ENCODE measurements at places on chromosomes 13 and 19.

DNA sequence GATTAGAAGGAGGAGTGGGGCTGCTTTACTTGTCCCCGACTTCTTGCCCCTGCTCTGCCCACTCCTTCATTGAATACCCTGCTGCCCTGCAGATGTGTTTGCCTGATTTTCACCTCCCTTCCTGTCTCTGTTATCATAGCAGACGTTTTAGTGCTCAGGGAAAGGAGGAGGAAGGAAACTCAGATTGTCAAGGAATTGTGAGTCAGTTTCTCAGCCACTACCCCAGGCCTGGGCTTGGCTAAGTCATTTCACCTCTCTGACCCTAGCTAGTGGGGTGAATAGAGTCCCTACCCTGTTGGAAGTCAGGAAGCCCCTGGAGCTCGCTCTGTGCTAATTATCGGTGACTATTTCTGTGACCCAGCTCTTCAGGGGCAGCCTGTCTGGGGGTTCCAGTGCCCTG lies 3.9 kb downstream of the BCKDHA start:
- no peak for DNase-seq

DNA sequence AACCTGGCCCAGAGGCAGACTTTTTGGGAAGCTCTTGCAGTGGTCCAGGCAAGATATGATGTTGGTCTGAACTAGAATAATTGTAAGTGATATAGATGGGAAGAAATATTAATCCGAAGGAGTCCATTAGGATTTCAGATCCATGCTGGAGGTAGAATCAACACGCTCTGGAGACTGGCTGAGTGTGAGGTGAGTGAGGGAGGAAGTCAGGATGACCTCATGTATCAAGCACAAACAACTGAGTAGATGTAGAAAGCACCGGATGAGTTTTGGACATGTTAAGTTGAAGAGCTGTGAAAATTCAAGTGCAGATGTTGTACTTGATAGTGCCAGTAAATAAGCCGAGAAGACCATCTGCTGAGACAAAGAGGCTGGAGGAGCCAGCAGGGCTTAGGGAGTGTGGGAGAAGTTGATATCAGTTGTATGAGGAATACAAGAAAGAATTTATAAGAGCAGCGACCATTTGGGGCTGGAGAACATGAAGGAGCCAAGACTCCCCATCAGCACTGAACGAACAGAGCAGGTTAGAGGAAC lies 5.3 kb upstream of the CNMD start:
- DNase-seq: no peak

- no peak for DNase-seq
Observed at GRCh38 chr19:49997709-49998108, 27.5 kb downstream of the VRK3 start.

DNA sequence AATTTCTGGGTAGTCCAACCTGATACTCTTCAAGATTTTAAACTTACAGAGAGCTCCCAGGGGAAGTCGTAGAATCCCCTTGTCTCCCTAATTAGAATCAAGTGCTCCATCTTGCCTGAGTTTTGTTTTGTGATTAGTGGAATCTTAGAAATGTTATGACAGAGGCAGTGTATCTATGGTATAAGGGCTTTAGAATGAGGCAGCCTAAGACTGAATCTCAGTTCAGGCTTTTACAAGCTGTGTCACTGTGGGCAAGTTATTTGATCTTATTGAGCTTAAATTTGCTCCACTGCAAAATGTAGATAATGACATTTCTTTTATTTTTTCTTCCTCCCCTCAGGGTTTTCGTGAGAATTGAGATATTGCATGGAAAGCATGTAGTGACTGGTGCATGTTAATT lies 215.5 kb downstream of the POSTN start:
- no peak for DNase-seq

DNA sequence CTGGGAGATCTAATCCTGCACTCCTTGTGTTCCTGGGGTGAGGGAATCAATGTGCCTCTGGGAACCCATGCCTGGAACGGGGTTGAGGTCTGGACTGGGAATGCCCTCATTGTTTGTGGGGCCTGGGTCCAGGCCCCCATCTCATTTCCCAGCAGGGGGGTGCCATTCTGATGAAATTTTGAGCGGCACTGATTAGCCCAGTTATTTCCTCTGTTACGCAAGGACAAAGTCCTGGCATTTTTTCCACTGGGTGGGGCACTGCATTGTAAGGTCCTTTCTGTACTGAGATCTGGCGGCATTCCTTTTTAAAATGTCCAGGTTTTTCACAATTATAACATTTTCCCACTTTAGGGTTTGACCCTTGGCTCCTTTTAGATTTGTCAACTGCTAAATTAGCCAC lies 14.8 kb downstream of the FPR3 start:
- DNase-seq: no peak

GRCh38 chr13:24272452-24273161 lies 36.8 kb upstream of the C1QTNF9 start:
- no peak for DNase-seq

GRCh38 chr19:9406798-9407352 lies 28.5 kb downstream of the ZNF266 start:
- no peak for DNase-seq

GRCh38 chr19:11148001-11148400 lies 7.6 kb downstream of the SPC24 start:
- no peak for DNase-seq

DNA sequence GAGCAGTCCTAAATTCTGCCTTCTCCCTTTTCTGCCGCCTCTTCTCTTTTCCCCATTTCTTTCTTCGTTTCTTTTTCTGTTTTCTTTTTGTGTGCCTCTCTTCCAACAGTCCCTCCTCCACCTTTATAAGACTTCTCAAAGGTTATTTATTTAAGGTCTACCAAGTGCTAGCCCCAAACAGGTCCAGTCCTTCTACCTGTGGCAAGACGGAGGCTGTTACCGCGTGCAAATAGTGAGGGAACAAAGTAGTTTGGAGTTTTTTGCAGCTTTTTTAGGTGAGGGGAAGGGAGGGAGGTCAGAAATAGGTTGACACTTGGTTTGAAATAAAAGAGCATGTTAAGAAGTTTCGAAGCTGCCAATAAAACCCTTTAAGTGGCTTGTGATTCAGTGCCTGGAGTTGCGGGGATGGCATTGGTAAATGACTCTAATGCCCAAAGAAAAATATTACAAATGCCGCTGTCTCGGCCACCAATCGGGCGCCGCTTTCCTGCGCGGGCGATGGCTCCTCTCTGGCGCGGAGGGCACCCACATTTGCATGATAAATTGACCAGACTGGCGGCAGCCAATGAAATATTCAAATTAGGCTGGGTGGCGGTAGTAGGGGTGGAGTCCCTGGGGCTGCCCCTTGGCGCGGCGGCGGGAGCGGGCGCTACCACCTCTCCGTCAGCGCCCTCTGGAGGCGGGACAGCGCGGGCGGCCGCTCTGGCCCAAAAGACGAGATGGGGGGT lies 7.5 kb upstream of the TSHZ3 start:
- peak; percentile 27 for DNase-seq

- DNase-seq: no peak
Observed at GRCh38 chr13:114093118-114093517, 39.3 kb downstream of the RASA3 start.

DNA sequence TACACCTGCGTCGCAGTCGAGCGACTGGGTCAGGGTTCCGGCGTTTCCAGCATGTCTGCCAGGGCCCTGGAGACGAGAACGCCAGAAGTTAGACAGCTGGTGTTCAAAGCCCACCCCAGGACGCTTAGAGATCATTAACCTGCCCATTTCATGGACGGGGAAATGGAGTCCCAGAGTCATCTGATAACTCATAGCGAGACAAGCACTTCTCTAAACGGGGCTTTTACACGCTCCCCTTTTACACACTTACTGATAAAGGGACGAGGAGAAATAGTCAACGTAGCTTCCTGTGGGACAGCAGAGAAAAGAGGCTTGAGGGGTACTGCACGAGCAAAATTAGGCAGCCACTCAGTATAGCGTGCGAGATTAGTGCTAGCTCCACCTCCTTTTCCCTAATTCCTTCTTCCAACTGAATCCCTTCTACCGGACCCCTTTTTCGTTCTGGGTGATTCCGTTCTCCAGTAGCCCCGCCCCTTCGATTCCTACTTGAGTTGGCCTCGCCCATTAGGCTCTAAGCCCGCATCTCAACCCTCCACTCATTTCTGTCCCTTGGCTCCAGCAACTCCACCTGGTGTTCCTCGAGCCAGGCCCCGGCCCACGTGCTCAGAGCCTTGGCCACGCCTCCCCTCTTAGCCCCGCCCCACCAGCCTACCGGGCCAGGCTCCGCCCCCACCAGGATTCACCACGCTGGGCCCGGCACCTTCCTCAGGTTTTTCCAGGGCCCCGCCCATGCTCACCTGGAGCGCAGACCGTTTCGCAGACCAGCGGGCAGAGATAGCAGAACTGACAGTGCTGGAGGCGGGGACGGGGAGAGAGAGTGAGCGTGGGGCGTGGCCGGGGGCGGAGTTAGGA lies 3.7 kb downstream of the HRC start:
- no peak for DNase-seq

GRCh38 chr19:8310342-8311055 lies 2.3 kb upstream of the CD320 start:
- no peak for DNase-seq

GRCh38 chr19:8866344-8866743 lies 34.2 kb downstream of the MBD3L1 start:
- no peak for DNase-seq

- DNase-seq: peak; percentile 25
Observed at GRCh38 chr19:39765091-39766076, 13.3 kb upstream of the LEUTX start.

- no peak for DNase-seq
Observed at GRCh38 chr13:65499256-65499655, 1730.9 kb downstream of the PCDH9 start.

GRCh38 chr13:34428911-34429310 lies 513.2 kb upstream of the NBEA start:
- DNase-seq: no peak

DNA sequence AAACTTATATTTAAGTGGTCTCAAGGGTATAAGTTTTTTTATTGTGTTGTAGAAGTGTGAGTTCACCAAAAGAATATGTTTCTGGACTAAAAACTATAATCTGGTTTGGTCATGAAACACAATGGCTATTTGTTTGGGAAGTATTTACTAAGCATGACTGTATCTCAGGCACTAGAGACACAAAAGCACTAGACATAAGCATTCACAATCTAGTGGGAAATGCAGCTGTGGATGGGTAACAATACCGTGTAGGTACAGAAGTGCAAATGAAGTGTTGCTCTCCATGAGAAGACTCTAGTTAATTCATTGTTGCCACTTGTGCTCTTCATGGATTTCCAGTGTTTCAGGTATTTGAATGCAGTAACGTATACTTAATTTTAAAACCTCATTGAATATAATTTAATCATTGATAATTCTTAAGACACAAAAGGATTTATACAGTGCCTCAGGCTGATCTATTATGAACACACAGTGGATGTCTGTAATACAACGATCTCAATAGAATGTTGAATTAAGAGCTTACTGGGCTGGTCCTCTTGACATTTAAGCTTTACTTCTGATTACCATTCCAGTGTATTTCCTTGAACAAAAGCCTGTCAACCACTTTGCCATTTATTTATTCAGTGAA lies 50.9 kb downstream of the TPT1 start:
- DNase-seq: no peak

DNA sequence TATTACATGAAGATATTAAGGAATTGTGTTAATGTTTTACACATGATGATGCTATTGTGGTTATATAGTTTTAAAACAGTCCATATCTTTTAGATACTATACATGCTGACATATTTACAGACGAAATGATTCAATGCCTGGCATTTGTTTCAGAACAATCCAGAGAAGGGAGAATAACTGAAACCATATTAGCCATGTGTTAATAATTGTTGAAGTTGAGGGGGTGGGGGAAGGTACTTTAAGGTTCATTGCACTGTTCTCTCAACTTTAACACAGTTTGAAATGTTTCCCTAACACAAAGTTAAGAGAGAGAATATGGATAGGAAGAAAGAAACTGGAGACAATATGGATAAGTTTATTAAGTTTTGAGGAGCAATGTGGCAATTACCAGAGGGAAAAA lies 5.8 kb downstream of the CRYL1 start:
- no peak for DNase-seq

DNA sequence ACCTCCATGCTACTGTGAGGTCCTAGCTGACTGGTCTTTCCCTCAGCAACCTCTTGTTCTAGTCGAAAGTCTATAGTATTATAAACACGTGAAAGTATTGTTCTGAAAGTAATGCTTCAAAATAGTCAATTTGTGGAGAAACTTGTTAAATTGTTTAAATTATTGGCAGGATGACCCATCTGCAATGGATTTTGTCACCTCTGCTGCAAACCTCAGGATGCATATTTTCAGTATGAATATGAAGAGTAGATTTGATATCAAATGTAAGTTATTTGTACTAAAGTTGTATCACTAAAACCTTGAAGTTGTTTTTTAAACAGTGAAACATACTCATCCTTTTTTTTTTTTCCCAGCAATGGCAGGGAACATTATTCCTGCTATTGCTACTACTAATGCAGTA lies 25.9 kb downstream of the UBA2 start:
- DNase-seq: no peak
